ENCODE measurements at places on chromosomes 2 and 18.
A peak's percentile ranks its signal among the peaks of the same experiment; 100 is the strongest.

DNA sequence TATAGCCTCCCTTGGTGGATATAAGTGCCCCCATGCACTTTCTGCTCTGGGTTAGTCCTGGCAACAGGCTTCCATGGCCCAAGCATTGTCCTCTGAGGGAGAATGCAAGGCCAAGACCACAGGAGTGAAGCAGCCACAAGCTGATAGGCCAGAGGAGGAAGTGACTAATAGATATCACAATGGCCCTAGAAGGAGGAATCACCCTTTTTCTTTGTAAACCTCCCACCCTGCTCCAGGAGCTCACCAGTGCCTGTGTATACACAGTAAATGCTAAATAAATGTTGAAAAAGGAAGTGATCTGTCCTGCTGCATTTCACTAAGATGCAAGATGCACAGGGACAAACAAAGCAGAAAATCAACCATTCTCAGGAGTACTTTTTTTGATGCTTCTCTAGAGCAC is 49.7 kb upstream of the ABCA12 start:
- no peak for DNase-seq

DNA sequence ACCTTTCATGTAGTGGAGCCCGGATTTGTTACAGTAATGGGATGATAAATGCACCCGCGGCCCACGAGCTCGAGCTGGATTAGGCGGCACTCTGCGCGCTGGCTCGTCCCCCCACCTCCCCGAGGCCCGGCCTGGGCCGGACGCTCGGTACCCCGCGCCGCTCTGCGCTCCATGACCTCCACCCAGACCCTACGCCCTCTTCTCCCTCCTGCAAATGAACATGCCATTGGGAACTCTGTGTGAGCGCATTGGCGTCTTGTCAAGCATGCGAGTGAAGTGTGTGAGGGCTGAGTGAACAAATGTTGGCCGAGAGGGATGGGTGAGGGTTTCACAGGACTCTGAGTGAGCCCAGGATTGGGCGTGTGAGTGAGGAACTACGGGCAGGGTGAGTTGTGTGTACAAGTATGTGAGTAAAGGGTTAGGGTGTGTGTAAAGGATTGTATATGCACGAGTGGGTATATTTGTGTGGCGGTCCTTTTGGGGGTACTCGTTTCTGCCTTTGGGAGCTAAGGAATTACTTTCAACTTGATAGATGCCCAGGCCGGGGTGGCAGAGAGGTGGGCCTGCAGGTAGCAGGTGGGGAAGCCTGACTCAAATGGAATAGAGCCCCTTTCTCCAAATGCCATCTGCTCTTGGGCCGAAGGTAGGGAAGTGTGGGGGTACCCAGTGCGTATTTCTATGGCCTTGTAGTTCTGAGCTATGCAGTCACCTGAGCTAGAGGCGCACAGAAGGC is 2.9 kb upstream of the EN1 start:
- DNase-seq: no peak

- DNase-seq: no peak
Measured at GRCh38 chr2:222671259-222672067, at the start of gene MOGAT1. Gene MOGAT1, plus strand, starts transcription at chr2:222671658. Its CDS starts 128 bp downstream, at chr2:222671786.

DNA sequence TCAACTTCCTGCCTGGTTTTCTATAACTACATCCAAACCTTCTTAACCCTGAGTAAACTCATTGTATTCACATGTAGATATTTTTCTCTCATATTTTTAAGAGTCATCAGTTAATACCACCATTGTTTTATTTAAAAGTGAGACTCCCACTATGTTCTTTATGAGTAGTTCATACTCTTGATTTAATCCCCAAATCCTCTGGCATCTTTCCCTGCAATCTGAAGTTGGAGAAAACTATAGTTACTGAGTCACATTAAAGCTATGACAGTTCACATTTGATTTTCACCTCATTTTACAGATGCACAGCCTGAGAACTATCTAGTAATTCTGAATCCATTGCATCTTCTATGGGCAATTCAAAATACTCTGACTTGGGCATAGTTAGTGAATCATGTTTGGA is 1358.7 kb upstream of the NRXN1 start:
- DNase-seq: no peak

GRCh38 chr18:74631623-74632350 is 34.1 kb downstream of the ZNF407 start:
- no peak for DNase-seq

GRCh38 chr18:3710712-3711301 is 260.8 kb downstream of the TGIF1 start:
- peak; percentile 48 for DNase-seq

- DNase-seq: no peak
Measured at GRCh38 chr2:1990724-1991123, 246.4 kb upstream of the PXDN start.

Measured in hematopoietic multipotent progenitor cell treated with erythropoietin and hydrocortisone succinate and interleukin-3 and kit ligand, for 17 days (in vitro differentiated cells).